ENCODE measurements at places on chromosomes 4 and X.

GRCh38 chr4:3634281-3634857 is 102.1 kb upstream of the LRPAP1 start:
- DNase-seq, result no peak

DNA sequence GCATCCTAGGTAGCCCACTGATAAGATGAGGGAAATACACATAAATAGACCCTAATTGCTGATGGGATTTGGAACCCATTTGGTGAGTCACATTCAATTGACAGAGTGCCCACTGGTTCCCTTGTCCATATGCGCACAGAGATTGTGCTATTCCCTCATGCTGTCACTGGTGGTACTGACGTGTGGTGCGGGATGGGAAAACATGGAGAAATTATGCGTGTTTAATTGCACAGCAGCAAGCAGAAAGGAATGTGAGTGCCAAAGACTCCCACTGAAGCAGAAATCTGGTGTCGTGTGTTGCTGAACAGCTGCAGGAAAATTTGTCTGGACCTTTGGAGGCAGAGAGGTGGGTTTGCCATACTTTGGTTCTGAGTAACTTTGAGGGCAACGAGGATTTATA is 92.2 kb downstream of the NHSL2 start:
- no peak for DNase-seq

DNA sequence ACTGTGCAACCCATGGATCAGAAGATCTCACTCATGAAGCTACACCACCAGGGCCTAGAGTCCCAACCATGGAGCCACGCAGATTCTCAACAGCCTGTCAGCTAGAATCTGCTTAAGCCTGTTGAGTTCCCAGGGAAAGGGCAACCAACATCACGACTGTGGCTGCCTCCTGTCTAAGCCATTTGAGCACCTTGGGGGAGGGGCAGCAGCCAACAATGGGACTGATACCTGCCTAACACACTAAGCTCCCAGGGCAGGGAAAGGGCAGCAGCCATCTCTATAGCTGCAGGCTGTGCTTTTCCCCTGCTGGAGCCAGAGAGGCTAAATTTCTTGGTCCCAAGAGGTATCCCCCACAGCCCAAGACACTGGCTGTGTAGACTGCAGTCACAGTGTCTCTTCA is 96.5 kb upstream of the TCEAL2 start:
- DNase-seq, result no peak

DNA sequence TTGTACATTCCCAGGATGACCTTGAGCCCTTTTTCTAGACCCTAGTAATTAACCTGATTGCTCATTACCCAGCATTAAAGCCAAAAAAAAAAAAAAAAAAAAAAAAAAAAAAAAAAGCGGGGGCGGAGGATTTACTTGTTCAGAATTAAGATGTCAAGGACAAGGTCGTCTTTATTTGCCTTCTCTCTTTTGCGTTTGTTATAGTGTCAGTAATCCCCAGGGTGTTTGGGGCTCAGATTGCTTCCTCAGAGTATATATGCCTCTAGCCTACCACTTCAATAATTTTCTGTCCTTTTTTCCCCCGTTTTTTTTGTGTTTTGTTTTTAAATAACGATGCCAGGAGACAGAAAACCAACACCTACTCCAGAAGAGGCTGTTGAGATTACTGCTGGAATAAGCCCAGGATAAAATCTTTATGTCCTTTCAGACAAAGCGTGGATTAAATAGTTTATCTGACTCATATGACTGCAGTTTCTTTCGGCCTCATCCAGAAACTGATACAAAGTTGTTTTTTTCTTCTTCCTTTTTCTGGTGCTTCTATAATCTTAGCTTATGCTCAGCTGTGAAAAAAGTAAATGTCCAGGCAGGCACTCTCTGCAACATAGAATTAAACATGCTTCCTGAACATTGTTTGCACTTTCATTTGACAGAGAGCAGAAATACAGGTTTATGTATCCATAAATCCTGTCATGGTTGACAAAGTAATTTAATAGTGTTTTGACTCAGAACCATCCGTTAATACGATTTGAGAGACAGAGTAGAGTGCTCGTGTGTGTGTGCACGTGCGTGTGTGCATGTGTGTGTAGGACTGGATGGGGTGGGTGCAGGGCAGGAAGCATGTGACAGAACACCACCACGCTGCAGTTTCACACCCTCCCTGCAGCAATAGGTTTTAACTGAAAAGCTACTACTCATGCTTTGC is 138.6 kb downstream of the AFF1 start:
- DNase-seq, result no peak

GRCh38 chr4:66340286-66340893 is 670.1 kb upstream of the EPHA5 start:
- DNase-seq, result no peak

GRCh38 chr4:101600287-101600686 is 190.2 kb upstream of the BANK1 start:
- DNase-seq, result no peak

DNA sequence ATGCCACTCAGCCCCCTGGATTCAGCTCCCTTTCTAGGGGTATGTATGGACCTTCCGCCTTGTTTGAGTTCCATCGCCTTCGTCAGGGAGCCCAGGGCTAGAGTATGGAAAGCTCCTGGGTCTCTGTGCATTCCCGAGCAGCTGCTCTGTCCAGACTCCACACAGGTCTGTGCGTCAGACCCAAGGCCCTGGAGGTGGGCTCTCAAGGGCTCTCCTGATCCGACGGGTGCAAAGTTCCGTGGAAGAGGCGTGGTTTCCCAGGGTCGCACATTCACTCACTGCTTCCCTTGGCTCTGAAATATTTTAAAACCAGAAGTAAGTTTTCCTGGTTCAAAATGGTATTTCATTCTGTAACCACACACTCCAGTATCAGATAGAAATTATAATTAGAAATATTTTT is 863.2 kb downstream of the TRIML1 start:
- DNase-seq, result no peak

GRCh38 chr4:5545271-5545670 is 163.1 kb downstream of the EVC2 start:
- DNase-seq, result no peak

- peak; percentile 9 for DNase-seq
Observed at GRCh38 chrX:55007656-55008055, 7.5 kb downstream of the APEX2 start.

DNA sequence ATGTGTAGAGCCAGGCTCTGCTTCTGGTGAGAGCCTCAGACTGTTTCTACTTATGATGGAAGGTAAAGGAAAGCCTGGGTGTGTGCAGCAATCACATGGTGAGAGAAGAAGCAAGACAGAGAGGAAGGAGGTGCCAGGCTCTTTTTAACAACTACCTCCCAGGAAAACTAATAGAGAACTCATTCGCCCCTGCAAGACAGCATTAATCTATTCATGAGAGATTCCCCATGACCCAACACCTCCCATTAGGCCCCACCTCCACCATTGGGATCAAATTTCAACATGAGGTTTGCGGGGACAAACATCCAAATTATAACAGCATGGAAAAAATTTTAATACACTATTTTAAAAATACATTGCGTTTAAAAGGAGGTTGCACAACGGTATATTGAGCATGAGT is 24.7 kb upstream of the GRIA3 start:
- DNase-seq, result no peak

- peak; percentile 36 for DNase-seq
Observed at GRCh38 chr4:85147481-85148076, 181.1 kb upstream of the WDFY3 start.

- DNase-seq, result no peak
Observed at GRCh38 chr4:166675411-166675810, 558.9 kb downstream of the SPOCK3 start.

- DNase-seq, result no peak
Observed at GRCh38 chr4:104870495-104871233, 276.0 kb upstream of the TET2 start.

- DNase-seq, result no peak
Observed at GRCh38 chr4:41934514-41934900, 722 bp upstream of the TMEM33 start.

DNA sequence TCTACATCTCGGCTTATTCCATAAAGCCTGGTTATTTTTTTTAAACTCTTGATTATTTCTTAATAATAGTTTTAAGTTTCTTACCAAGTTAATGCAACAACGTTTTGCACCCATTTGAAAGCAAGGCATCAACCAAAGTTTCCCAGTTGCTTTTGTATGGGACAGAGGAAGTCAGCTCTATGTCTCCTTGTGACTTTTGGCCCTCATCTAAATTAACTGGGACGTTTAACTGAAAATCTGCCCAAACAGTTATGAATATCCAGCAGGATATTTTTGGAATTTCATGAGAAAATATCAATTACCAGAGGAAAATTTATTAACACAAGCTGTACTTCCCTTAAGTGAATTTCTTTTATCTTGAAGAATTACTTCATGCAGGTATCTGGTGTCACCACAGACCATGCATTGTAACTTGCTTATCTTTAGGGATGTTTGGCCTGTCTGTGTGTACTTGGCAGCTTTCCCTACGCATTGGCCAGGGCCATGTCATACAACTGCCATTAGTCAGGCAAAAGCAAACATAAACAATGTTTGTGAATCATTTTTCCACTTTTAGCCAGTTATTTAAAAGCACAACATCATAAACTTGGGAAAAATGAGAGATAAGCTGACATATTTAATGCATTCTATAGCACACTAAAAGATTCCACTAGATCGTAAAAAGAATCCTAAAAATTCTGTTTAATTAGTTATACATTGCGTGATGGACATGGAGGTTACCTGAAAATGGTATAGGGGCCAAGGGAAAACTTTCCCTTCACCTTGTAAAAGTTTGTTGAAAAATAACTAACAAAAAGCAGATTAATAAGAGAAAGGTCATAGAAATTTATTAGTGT is 101.4 kb upstream of the PDE5A start:
- peak; percentile 82 for DNase-seq

DNA sequence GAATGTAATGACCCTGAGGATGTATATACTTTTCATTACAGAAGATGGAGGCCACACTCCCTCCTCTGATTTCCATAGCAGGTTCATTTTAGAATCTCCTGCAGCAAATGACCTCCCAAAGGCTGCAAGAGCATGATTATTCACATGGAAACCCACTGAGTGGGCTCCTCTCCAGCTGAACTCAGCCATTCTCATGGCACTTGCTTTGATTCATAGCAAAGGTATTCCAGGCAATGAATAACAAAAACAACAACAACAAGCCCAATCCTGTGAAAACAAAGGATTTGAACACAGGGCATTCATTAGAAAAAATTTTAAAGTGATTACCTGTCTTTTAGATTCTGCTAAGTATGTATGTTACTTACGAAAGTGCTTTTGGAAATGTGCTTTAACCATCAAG is 894.0 kb upstream of the FRG1 start:
- DNase-seq, result no peak

DNA sequence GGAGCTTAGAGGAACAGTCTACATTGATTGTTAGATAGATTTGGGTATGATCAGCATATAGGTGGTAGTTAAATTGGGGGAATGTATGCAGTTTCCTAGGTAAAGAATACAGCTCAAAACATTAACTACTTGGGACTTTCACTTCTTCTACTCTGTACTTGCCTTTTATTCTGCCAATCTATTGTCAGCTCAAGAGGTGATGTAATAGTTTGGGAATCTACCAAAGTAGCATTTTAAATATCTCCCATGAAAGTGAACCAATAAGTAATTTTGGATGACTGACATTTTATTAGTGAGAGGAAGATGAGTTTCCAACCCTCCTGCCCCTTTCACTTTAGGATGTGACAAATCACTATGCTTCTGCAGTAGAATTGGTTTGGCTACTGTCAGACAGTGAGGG is 43.4 kb downstream of the NUDT6 start:
- DNase-seq, result no peak

- DNase-seq, result no peak
Observed at GRCh38 chrX:110050901-110051300, 48.0 kb downstream of the TMEM164 start.

GRCh38 chr4:151004222-151004621 is 10.9 kb downstream of the LRBA start:
- no peak for DNase-seq

GRCh38 chrX:38899650-38900049 is 98.4 kb downstream of the MID1IP1 start:
- DNase-seq, result no peak

DNA sequence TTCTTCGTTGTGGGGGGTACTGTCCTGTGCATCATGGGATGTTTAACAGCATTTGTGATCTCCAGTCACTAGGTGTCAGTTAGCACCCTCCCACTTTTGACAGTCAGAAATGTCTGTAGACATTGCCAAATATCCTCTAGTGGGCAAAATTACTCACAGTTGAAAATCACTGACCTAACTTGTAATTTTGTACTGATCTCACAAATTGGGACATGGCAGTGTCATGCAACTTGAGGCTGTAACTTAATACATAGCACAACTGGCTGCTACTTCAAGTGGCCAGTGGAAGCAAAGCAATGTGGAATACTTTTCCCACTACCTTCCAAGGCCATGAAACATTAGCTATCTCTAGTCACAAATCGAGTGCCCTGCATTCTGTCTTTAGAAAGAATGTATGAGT is 23.2 kb upstream of the TSPAN7 start:
- no peak for DNase-seq

DNA sequence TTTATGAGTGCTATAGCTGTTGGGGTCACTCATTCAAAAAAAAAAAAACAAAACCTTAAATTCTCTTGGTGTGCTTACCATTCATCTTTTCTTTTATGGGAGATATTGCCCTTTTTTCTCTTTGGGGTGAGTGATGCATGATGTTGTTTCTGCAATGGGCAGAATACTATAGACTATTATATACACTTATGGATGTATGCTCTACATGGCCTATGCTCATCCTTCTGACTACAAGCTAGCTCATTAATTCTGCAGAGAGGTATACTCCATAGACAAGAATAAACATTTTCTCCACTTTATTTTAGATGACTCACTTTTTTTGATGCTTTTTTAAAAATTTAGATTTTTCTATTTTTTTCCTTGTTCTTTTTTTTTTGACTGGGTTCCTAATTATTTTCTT is 160.3 kb upstream of the ANK2 start:
- DNase-seq, result no peak

DNA sequence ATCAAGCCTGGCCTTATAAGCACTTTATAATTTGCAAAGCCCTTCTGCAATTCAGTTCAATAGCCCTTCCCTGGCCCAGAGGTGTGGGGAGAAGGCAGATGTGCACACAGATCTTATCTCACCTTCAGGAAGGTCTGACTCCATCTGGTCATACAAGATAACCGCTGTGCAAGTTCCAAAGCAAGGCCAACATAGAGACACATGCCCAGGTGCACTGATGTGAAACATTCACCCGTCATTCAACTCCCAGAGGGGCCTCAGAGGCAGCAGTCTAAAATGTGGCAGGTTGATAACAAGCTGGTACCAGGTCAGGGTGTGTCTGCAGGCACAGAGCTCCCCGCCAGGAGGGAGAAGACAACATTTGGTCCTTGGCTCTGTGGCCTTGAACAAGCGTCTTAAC is 10.9 kb upstream of the WFS1 start:
- DNase-seq, result no peak

GRCh38 chr4:41365681-41366080 is 109.0 kb downstream of the UCHL1 start:
- DNase-seq, result no peak

GRCh38 chr4:177574446-177574845 is 132.2 kb upstream of the AGA start:
- no peak for DNase-seq

All from HFF-Myc (cell line).